ENCODE measurements at places on chromosomes 7 and 10. TPM values are rescaled to one million over a fixed set of nuclear protein-coding genes. Genes with fewer than 3 reads are reported as not detected.
A peak's percentile ranks its signal among the peaks of the same experiment; 100 is the strongest.

DNA sequence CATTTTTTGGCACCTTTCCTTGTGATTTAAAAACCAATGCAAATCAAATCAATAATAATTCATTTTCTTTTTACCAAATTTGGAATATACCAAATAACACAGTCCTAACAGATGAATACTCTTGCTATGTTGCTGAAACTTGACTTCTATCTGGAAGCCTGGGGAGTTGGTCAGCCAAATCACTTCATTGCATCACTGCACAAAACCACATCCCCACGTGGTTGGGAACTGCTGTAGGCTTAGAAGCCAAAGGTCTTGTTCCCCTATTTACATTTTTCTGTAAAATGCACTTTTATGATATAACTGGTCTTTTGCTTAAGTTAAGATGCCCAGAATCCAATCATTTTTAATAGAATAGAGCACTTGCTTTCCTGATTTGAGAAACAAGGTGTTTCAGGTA is 15.2 kb downstream of the GPR85 start:
- peak; percentile 45 for DNase-seq
- no peaks in the 10 kb centered on the region for H3K27me3 ChIP-seq
- H3K36me3 ChIP-seq = no peaks in the 10 kb centered on the region
- no peak overlapping the region for H3K4me3 ChIP-seq
- no peak overlapping the region for H3K27ac ChIP-seq

DNA sequence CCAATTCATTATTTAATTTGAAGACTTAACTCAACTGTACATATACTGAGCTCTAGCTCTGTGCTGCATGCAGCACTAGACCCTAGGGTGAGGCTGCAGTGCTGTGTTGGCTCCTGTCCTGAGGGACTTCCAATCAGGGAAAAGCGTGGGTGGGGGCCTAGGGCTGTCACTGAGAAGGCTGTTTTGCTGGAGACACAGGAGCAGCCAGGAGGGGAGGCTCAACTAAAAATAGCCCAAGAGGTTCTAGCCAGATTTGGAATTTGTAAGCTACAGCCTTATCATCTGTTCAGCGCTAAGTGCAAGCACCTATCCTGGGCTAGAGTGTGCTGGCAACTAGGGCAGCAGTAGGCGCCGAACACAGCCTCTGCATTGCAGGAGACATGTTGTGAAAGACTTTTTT is 121.1 kb downstream of the VWC2 start:
- no peak overlapping the region for H3K27ac ChIP-seq
- no peaks in the 10 kb centered on the region for H3K36me3 ChIP-seq
- H3K4me1 ChIP-seq = no peaks in the 10 kb centered on the region
- no peaks in the 10 kb centered on the region for H3K27me3 ChIP-seq
- DNase-seq = no peak

GRCh38 chr10:71835671-71836595 is 15.1 kb downstream of the PSAP start:
- no peak overlapping the region for H3K4me3 ChIP-seq
- peaks cover 34% of the 10 kb centered on the region for H3K36me3 ChIP-seq
- peak overlapping the region; percentile 90 for H3K27ac ChIP-seq
- DNase-seq = peak; percentile 65
- no peaks in the 10 kb centered on the region for H3K27me3 ChIP-seq
- H3K4me1 ChIP-seq = peaks cover 36% of the 10 kb centered on the region

- H3K27me3 ChIP-seq = no peaks in the 10 kb centered on the region
- H3K4me1 ChIP-seq = no peaks in the 10 kb centered on the region
- H3K4me3 ChIP-seq = no peak overlapping the region
- no peak overlapping the region for H3K27ac ChIP-seq
- H3K36me3 ChIP-seq = peaks cover 13% of the 10 kb centered on the region
Measured at GRCh38 chr10:123044391-123044790, 35.6 kb downstream of the ACADSB start.

Gene RADIL
- 3.0 TPM for total RNA-seq

DNA sequence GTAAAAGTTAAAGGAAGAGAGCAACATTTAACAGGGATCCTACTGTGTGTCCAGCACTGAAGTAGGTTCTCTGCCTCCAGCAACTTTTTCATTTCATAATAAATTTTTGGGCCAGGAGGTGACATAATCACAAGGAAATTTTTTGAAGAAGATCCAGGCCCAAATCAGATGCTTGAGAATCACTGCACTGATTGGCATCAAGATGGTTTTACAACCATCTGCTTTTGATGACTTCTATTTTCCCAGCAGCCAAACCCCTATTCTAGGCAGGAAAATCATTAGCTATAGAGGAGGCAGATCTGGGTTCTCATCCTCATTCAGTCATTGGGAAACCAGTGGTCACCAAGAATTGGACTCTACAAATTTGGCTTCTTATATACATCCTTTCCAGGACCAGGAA is 79.0 kb downstream of the ARL4A start:
- no peak overlapping the region for H3K4me3 ChIP-seq
- no peak for DNase-seq
- no peaks in the 10 kb centered on the region for H3K36me3 ChIP-seq

DNA sequence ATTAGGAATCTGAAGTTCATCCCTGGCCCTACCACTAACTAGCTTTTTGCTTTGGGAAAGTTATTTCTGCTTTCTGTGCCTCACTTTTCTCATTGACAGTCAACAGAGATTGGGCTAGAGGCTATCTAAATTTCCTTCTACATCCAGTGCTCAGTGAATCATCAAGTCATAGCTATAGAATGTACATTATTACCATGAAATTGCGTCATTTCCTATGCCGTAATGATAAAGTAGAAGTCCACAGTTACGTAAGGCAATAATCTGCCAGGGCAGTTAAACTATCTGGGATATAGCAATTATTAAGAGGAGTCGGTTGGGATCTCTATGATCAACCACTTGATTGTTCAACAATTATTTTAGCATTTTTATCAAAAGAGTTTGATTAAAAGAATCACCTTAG is 64.4 kb downstream of the ITGB8 start:
- no peak overlapping the region for H3K27ac ChIP-seq
- H3K27me3 ChIP-seq = no peaks in the 10 kb centered on the region
- H3K4me1 ChIP-seq = no peaks in the 10 kb centered on the region
- H3K36me3 ChIP-seq = peaks cover 17% of the 10 kb centered on the region
- no peak overlapping the region for H3K4me3 ChIP-seq
- no peak for DNase-seq

- no peak overlapping the region for H3K4me3 ChIP-seq
- DNase-seq = no peak
- no peaks in the 10 kb centered on the region for H3K27me3 ChIP-seq
- H3K36me3 ChIP-seq = no peaks in the 10 kb centered on the region
- H3K27ac ChIP-seq = no peak overlapping the region
- no peaks in the 10 kb centered on the region for H3K4me1 ChIP-seq
Measured at GRCh38 chr7:123432601-123433000, 101.8 kb downstream of the IQUB start.

Gene ADIRF
- total RNA-seq = 9.7 TPM

DNA sequence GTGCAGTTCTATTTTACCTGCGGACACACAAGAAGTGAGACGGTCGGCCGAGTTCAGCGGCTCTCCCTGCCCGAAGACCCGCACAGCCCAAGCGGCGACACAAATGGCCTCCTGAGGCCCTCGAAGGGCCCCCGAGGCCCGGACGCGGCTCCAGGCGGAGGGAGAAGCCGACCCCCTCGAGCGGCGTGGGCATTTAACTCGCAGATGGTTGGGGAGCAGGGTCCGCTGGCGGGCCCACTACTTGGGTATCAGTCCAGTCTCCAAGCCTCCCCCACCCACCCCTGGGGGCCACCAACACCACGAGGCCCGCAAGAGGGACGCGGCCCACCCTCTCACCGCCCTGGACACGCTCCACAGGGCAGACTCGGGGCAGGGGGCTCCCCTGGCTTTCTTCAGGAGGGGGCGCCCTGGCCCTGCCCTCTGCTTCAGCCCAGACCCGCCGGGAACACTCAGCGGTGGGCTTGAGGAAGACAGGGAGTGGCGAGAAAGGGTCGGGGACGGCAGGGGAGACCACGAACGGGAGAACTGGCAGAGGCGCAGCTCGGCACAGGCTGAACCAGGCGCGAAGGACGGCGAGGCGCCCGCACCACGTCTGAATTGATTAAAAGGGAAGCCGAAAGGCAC is 1.7 kb downstream of the IGF2BP3 start:
- H3K4me3 ChIP-seq = peak overlapping the region; percentile 84
- H3K4me1 ChIP-seq = peaks cover 24% of the 10 kb centered on the region
- no peaks in the 10 kb centered on the region for H3K36me3 ChIP-seq
- peak; percentile 47 for DNase-seq
- peak overlapping the region; percentile 98 for H3K27ac ChIP-seq
- H3K27me3 ChIP-seq = no peaks in the 10 kb centered on the region

Gene NPTX2
- total RNA-seq = 7.3 TPM

Gene FAM25C
- total RNA-seq = not detected

- H3K36me3 ChIP-seq = no peaks in the 10 kb centered on the region
- H3K27me3 ChIP-seq = no peaks in the 10 kb centered on the region
- no peak for DNase-seq
- H3K27ac ChIP-seq = no peak overlapping the region
Measured at GRCh38 chr7:23930312-23930711, 220.3 kb downstream of the STK31 start.

Gene FFAR4
- not detected for total RNA-seq

DNA sequence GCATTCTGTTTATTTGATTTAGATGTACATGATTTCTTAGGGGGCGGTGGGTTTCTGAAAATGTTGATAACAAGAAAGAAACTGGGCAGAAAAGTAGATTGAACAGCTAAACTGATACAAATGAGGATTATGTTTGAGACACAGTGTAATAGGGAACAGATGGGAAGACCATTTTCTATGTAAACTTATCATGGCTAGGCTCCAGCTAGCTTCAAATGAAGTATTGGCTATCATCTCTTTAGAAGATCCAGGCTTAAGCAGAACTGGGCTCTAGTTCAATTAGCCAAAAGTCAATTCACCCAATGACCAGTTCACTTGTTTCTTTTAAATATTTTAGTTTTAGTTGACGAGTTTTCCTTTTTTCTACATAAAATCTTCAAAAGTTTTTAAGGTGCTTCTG is 639.5 kb downstream of the ANKRD7 start:
- no peaks in the 10 kb centered on the region for H3K36me3 ChIP-seq
- H3K4me1 ChIP-seq = no peaks in the 10 kb centered on the region
- H3K27me3 ChIP-seq = no peaks in the 10 kb centered on the region

Gene CDNF
- total RNA-seq = 1.8 TPM

DNA sequence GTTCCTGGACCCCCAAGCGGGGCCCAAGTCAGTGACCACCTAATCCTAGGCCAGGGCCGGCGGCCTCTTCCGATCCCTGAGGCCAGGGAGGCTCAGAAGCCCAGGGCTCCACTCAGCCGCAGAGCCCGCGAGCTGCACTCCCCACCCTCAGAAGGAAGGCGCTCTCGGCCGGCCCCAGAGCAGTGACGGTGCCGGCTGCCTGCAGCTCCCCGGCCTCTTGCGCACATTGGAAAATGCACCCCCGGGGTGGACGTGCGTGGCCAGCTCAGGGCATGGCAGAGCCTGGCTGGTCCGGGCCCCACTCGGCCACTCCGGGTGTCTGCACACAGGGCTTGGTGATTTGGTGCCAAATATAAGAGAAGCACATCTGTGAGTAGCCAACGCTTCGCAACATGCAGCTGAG is 269.1 kb downstream of the PTPRN2 start:
- H3K4me1 ChIP-seq = peaks cover 4% of the 10 kb centered on the region
- no peak for DNase-seq
- no peak overlapping the region for H3K4me3 ChIP-seq
- peaks cover 11% of the 10 kb centered on the region for H3K27me3 ChIP-seq
- peak overlapping the region; percentile 55 for H3K27ac ChIP-seq

DNA sequence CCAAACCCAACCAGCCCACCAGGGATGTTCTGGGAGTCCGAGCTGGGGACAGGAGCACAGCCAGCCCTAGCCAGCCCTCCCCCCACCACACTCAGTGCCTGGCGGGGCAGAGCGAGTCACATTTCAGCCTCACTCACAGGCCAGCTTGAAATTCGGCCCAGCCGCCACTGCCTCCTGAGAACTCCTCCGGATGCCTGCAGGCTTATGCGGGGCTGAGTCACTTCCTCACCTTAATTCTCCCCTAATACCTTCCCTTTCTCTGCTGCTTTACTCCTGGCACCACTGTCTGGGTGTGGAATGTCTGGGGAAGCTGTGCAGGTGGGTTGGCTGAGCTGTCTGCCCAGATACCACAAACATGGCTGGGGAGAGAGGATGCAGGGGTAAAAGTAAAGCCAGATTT is 22.6 kb upstream of the DLG5 start:
- no peak overlapping the region for H3K4me3 ChIP-seq
- H3K4me1 ChIP-seq = peaks cover 3% of the 10 kb centered on the region
- no peak overlapping the region for H3K27ac ChIP-seq
- no peaks in the 10 kb centered on the region for H3K36me3 ChIP-seq
- peak; percentile 49 for DNase-seq

Gene MEIG1
- total RNA-seq = 0.27 TPM

DNA sequence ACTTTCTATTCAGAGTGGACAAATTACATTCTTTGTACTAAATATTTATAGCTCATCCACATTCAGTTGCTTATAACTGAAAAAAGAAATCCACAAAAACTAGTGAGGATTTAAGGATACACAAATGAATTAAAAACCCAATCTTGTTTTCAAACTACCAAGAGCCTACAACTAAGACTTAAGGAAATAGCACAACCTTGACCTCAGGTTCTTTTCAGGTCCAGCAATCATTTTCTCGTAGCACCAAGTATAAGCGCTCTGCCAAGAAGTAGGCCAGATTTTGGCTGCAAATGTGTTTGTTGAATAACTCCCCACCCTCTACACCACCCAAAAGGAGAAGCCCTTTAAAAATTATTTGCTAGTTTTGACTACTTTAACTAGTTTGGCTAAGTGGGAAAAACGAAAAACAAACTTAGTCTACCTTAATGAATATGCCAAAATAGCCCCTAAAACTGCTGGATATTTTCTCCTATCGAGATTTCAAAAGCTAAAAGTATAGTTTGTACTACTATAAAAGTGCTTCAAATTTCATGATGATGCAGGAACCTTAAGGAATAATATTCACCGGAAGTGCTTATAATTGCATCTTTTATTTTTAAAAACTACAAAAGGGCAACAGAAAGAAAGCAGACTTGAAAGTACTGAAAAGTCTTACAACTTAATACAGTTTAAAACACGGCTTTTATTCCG is 2.7 kb upstream of the KMT2E start:
- peak overlapping the region; percentile 100 for H3K27ac ChIP-seq
- H3K36me3 ChIP-seq = peaks cover 8% of the 10 kb centered on the region
- peaks cover 3% of the 10 kb centered on the region for H3K4me1 ChIP-seq

Measured in muscle of leg (tissue), 16 donors.